Fibroblast of villous mesenchyme (primary cell): ENCODE measurements at places on chromosomes 1 and 21.

- DNase-seq = no peak
Observed at GRCh38 chr1:89257041-89257440, 15.6 kb downstream of the GBP5 start.

GRCh38 chr1:177301425-177302124 lies 130.8 kb downstream of the BRINP2 start:
- DNase-seq = no peak

- DNase-seq = no peak
Observed at GRCh38 chr1:47616906-47617305, 179.1 kb downstream of the FOXD2 start.

- no peak for DNase-seq
Observed at GRCh38 chr21:45791562-45792418, 148.3 kb downstream of the PCBP3 start.

DNA sequence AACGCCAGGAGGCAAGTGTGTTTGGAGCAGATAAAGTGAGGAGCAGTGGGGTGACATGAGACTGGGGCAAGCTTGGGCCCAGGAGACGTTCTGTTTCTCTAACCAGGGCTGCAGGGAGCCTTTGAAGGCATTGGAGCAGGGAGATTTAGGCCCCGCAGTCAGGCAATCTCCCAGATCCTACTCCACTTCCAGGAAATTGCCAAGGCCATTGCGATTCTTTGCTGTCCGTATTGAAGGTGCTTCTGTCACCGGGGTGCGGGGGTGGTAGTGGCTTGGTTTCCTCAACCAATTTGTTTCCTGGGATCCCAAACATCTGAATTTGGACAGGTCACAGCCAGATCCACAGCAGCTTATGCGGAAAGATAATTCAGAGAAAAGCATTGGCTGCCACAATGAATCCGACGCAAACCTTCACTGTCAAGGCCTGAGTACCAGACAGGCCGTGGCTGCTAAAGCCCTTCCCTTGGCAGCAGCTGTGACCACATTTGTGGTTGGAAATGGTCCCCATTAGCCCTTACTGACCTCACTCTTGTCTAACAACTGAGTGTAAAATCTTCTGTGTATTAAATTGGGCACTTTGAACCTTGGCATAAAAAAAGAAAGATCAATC lies 385.6 kb downstream of the PTPRU start:
- DNase-seq = no peak

DNA sequence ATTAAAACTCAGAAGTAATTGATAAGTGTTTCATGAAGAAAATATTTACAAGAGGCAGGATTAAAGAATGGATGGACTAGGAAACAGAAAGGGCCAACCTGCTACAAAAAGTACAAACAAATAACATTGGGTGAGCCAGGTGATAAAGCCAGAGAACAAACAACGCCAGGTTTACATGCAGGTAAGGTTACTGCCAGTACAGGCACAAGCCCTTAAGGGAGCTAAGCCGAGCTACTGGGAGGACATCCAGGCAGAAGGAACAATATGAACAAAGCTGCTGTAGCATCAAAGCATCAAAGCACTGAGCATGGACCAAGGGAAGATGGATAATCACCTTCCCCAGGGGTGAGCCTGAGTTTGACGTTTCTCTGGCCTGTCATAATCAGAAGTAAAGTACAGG lies 380.7 kb downstream of the SEC16B start:
- no peak for DNase-seq

- no peak for DNase-seq
Observed at GRCh38 chr1:220702733-220703270, 12.6 kb downstream of the C1orf115 start.

DNA sequence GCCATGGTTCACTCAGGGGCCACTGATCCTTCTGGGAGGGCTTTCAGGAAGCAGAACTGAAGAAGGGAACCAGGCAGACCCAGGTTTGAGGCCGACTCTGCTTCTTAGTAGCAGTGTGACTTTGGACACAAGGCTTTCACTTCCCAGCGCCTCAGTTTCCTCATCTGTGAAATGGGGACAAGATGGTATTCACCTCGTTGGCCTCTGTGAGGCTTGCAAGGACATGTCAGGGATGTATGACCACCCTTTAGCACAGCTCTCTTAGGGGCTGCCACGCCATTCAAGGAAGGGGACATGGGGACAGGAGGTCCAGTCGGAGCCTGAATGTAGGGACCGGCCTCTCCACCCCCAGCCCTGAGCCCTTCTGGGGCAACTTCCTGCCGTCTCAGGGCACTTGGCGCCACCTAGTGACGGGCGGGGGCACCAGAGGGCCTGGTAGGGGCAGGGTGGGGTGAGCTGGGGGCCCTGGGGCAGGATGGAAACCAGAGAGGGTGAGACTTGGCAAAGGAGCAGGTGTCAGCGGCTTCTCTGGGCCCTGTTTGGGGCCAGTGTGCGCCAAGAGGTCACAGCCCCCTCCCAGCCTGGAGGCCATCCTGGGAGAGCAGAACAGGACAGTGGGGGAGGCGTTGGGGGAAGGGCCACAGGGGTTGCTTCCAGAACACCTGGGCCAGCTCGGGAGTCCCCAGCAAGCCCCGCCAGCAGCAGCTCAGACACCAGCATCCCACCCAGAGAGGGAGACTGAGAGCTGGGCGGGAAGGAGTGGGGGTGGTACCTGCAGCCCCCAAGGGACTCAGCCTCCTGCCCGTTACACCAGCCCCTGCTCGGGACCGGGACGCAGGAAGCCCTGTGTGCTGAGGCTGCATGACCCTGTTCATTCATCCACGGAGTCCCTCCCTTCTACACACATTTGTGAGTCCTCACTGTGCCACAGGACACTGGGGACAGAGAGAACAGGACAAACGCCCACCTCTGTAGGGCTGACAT lies 102.5 kb upstream of the TARDBP start:
- no peak for DNase-seq

DNA sequence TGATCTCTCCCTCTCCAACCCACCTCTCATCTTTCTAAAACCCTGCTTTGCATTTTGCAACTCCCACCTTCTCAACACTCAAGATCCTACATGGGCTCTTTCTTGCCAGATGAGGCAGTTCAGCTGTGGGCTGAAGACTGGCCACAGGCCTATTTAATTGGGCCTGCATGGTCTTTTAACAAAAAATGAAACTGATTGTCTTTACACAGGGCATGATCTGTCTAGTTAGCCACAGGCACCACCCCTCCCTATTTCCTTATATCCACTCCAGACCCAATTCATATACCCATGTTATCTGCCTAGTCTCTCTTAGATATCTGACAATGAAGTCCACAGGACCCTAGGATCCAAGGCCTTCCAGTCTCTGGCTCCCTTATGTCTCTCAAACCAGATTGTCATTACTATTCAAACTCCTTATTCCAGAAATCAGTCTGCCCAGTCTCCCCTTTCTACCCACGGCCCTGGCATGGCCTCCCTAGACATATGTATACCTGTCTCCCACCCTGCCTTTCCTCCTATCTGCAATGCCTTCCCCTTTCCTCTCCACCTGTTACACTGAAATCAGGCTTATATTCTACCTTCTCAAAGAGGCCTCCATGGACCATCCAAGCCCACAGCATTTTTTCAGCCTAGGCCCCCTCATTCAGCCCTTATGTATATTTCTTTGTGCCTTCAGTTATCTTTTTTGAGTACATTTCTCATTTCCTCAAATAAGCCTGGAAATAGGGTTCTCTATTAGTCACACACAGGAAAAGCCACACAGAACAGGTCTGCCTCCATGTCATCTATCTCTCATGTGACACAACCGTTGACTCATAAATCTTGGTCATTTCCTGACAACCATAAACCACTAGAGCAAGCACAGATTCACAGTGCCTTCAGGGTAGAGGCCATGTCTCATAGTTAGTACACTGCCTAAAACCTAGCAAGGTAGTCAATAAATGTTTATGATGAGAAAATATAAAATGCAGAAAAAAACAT lies 39.0 kb downstream of the LPAR3 start:
- peak; percentile 56 for DNase-seq

- DNase-seq = peak; percentile 57
Observed at GRCh38 chr1:8905582-8906191, 27.2 kb upstream of the ENO1 start.

GRCh38 chr1:214637722-214638458 lies 34.9 kb downstream of the CENPF start:
- DNase-seq = peak; percentile 66

- DNase-seq = no peak
Observed at GRCh38 chr1:95809391-95809790, 575.4 kb downstream of the RWDD3 start.

DNA sequence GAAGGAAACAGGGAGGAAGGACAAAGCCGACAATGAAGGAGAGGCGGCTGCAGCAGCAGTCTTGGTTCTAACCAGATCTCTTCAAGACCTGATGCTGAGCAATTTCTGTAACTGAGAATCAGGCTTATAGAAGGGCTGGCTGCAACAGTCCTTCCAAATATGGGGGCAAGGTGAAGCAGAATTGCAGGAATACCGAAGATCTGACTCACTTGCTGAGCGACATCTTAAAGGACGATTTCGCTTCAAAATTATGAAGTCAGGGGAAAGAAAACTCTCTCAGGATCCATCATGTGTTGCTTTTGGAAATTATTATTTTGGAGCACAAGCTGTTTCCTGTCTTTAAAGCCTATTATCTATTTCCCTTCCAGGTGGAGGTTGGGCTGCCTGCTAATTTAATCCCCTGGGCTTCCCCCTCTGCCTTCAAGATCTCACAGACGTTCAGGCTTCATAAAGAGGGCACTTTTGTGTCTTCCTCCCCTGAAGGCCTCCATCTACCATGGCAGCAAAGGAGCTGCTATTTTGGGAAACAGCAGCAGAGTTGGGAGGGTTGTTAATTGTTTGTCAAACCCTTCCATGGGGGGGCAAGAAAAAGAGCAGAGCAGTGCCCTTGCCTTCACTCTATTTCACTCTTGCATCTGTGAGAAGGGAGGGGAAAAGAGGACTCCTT lies 10.8 kb upstream of the IER5 start:
- DNase-seq = no peak

DNA sequence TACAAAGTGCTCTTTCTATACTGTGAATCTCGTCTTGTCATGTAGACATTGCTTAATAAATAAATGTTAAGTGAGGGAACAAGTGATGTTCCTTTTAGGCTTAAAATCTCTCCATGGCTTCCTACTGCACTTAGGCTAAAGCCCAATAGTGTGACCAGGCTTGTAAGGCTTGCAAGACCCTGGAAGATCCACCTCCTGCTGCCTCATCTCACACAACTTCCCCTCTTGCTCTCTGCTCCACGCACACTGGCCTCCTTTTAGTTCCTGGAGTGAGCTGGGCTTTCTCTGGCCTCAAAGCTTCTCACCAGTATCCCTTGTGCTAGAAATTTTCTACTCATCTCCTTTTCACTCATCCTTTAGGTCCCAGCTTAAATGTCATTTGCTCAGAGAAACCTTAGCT lies 41.5 kb upstream of the DIPK1A start:
- DNase-seq = no peak

DNA sequence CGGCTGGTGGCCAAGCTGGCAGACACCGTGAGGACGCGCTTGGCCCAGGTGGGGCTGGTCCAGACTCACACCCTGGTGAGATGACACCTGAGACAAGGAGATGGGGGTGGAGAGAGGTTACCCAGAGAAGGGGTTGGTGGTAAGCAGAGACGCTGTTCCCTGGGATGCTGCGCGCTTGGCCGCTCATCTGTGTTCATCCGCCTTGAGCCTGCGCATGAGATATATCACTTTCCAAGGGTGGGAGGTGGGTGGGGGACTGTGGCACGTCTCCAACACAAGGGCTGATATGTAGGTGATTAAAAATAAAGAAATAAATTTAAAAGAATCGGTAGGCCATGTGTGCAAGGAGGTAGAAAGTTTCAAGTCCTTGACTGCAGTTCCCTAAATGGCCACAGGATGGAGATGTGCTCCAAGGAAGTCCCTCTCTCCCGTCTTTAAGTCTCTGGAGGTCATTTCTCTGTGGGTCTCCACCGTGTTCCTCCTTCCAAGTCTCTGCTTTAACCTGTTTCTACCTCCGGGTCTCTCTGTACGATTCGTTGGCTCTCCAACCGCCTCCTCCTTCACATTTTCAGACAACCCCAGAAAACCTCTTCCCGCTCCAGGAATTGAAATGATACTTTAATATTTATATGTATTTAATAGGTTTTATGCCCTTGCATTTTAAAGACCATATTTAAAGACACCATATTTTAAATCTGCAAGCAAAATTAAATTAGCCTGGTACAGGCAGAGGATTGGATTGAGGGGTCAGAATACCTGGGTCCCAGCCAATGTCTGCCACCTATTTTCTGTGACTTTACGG lies 4.5 kb downstream of the TTC24 start:
- DNase-seq = peak; percentile 85

GRCh38 chr1:35833395-35833794 lies 25.6 kb downstream of the AGO4 start:
- DNase-seq = no peak

- DNase-seq = no peak
Observed at GRCh38 chr1:32007591-32007940, 6.1 kb upstream of the KHDRBS1 start.
